ENCODE measurements at places on chromosomes 13 and 19. TPM values are rescaled to one million over a fixed set of nuclear protein-coding genes. Genes with fewer than 3 reads are reported as not detected.

Gene COMMD6
- total RNA-seq: 41.9 TPM

Gene LYPD5
- 0.65 TPM for total RNA-seq

Gene PLEKHF1
- 36.9 TPM for total RNA-seq

Gene GNG7
- total RNA-seq: 0.76 TPM

Gene GAMT
- total RNA-seq: 24.9 TPM

Gene ZNF579
- 6.5 TPM for total RNA-seq

Gene LRRC25
- 0.39 TPM for total RNA-seq

Gene SOX1
- total RNA-seq: not detected

Gene KLF1
- not detected for total RNA-seq

Gene NTN5
- total RNA-seq: 0.22 TPM

Gene CLDN10
- not detected for total RNA-seq

Gene DAND5
- total RNA-seq: 0.11 TPM

Gene CD33
- not detected for total RNA-seq

Gene CGB1
- total RNA-seq: not detected

Gene ALKBH6
- total RNA-seq: 11.4 TPM

Gene C13orf46
- total RNA-seq: 0.13 TPM

Gene HSD17B14
- 6.8 TPM for total RNA-seq

Gene TRPC4
- total RNA-seq: not detected

Gene SELENOV
- not detected for total RNA-seq

Gene HSPB6
- 52.4 TPM for total RNA-seq

Gene CGB3
- total RNA-seq: not detected

Gene ZNF606
- 19.3 TPM for total RNA-seq

Gene MEDAG
- total RNA-seq: 75.3 TPM
